Sciatic nerve (tissue), 2 donors: ENCODE measurements at places on chromosomes 3 and 15.

DNA sequence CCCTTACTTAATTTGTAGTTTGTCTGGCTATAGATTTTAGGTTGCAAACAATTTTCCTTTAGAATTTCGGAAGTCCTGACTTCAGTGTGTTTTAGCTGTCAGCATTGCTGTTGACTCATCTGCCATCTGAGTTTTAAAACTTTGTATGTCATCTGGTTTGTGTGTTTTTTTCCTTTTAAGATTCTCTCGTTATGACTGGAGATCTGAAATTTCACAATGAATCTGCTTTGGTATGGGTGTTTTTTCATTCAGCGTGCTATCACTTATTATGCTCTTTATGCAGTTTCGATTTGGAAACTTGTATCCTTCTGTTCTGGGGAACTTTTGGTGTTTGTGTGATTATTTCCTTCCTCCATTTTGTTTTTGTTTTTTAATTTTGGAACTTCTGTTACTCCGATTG lies 53.7 kb upstream of the ZNF280D start:
- no peak for DNase-seq

GRCh38 chr15:94453227-94453988 lies 222.0 kb downstream of the MCTP2 start:
- no peak for DNase-seq

GRCh38 chr3:114120211-114120610 lies 58.6 kb downstream of the DRD3 start:
- no peak for DNase-seq

DNA sequence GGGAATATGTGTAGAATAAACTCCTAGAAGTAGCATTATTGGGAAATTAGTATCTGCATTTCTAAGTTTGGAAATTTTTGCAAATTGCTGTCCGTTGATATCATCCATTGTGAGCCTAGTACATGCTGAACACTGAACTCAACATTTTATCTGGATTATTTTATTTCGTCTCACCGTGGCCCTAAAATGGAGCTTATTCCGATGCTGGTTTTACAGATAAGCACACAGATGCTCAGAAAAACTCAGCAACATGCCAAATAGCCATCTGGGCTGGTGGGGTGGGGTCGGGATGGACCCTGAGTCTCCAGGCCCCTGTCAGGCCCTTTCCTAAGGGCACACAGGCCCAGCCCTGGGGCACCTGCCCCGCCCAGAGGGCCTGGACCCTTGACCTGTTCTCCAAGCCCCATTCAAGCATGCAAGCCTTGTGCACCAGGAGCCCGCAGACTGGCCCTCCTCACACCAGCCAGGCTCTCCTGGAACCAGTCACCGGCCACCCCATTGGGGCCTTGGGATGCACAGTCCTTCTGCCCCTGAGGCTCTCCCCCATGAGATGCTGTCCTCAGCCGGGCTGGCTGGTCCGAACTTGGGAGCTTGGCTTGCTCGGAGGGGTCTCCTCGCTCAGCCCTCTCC lies 20.7 kb upstream of the KLF13 start:
- no peak for DNase-seq

DNA sequence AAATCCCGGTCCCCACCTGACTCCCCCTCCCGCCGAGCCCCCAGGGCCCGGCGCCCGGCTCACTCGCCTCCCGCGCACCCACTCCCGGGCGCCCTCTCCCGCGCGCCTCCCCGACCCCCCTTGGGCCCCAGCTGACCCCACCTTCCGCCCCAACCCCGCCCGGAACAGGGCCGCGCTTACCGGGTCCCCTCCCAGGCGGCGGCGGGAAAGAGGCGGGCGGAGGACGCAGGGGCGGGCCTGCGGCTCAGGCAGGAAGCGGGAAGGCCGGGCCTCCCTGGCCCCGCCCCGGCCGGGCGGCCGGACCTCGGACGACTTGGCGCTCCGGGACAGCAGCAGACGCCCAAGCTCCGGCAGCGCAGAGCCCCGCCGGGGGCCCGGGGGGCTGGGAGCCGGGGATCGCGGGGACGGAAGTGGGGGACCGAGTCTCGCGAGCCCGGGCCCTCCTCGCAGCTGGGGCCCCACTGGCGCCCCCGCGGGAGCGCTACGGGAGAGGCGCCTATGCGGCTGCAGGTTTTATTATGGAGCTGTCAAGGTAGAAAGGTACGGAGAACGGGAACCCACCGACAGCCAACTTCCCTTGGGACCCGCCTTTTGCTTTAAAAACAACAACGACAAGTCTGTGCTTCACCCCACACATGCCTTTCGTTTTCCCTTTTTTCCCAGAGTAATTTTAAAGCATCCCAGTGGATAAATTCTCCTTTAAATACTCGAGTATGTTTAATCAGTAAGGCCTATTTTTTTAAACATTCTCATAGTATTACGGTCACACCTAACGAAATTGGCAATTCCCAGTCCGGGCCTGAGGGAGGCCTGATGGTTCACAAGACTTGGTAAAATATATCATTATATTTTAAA lies at the start of gene SLC41A3:
SLC41A3 (minus strand) TSS at position 212 of the 855 bp plus-strand sequence. CDS start 15,905 bp downstream, outside the sequence.
- DNase-seq = peak; percentile 94

DNA sequence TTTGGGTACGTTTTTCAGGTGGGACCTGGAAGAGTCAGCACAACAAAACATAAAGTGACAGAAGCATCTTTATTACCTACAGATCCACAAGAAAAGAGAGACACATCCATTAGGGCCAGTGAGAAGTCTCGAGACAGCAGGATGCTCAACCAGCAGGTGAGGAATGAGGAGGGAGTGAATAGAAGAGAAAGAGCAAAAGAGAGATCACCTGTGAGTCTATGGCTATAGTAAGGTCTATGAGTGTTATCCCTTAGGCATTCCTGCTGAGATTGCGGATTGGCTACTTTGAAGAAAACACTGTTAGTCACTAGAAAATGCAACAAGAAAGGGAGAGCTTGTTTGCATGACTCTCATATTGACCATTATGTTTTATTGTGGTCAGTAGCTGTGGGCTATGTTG lies 1556.2 kb upstream of the GBE1 start:
- no peak for DNase-seq

DNA sequence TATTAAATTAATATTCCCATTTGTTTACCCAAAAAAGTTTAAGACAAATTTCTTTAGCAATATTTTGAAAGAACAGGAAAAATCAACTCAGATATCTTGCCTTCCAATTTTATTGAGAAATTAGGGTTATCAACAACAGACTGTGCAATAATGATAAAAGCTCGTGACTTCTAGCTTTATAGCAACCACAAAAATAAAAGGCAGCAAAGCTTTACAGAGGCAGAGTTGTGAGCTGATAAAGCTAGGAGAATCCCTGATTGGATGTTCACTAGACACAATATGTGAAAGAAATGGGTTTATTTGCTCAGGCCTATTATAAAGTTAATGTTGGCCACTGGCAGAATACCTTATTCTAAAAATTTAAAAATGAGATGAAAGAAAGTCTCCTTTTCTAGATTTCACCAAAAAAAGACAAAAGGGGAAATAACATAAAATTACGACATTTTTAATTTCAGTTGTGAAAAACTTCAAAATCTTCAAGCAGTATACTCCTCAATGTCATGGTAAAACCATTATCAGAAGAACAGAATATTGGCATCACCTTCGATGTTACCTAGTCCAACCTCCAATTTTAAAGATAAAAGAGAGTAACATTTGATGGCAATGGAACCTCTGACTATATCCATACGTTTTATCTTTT lies 2.8 kb downstream of the VPS13C start:
- no peak for DNase-seq

DNA sequence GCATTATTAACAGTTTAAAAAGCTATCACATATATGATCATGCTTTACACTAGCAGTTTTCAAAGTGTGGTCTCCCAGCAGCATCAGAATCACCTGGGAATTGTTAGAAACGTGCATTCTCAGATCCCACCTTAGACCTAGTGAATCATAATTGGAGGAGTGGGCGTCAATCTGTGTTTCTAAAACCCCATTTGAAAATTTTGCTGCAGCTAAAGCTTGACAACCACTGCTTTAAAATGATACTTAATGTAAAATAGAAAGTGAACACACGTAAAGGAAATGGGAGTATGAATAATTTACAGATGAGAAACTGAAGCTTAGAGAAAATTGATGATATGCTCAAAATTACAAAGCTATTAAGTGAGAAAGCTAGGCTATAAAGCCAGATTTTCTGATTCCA lies 62.3 kb downstream of the SLC9C1 start:
- no peak for DNase-seq

DNA sequence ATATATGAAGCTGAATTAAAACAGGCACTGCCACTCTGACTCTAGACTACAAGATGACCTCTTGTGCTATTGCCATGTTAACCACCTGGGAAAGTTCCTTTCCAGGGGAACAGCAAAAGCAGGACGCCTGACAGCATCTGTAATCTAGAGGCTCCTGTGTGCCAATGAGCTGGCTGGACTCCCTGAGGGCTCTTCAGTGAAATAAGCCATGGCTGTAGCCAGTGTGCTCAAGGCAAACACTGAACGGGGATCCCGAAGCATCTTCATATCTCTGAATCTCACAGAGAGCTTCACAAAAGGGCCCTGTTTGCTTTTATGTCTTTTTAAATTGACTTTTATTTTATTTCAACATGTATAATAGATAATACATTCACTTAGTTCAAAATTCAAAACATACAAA lies 57.2 kb downstream of the BFSP2 start:
- no peak for DNase-seq

- DNase-seq = no peak
Observed at GRCh38 chr3:141414800-141415462, 46.6 kb downstream of the ZBTB38 start.

DNA sequence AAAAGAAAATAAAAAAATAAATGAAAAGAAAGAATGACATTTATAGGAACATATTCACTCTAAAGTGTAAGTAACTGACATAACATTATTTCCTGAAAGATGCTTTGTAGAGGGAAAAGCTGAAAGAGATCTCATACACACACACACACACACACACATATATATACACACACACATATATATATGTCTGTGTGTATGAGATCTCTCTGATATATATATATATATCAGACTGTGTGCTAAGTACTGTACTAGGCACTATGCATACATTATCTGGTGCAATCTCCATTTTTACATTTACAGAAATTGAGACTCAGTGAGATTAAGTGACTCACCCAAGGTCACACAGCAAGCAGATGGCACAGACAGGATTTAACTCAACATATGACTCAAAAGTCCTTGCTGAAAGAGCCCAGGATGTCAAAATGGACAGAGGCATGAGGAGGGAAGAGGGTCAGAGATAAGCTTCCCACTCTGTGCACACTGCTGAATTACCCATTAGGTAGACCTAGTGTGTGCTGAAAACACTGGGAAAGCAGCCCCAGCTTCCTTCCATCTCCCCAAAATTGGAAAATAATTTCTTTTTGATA lies 15.0 kb downstream of the BHLHE40 start:
- no peak for DNase-seq

DNA sequence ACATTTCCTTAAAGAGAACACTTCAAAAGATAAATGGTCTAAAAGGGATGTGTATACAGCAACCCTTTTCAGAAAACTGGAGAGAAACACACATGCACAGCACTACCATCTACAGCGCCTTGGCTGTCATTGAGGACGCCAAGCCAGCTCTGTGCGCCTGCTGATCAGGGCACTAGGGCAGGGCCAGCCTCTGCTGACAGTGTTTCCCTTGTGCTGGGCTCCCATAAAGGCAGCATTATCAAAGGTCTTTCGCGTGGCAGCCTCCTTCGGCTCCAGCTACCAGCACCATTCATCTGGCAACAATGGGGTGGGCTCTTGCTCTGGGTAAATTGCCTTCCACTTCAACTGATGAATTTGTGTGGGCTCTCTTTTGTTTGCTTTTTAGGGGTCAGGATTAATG lies 53.4 kb downstream of the LDHAL6B start:
- DNase-seq = no peak

GRCh38 chr3:87501076-87501475 lies 224.7 kb upstream of the POU1F1 start:
- DNase-seq = no peak

- DNase-seq = no peak
Observed at GRCh38 chr15:92580933-92581445, 74.6 kb downstream of the FAM174B start.

DNA sequence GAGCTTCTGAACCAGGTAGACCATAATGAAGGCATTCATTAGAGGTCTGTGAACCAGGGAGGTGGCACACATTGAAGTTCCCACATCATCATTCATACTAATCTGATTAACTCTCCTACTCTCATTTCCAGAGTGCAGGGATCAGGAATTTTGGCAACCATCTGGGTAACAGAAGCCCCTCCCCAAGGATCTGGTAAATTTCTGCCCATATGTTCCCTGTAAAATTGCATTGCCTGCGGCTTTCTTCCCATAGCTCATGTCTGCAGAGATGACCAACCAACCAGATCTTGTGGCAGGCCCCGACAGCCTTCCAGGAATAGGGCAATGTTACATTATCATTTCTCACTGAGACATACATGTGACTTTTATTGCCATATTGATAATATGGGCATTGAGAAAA lies 111.4 kb upstream of the CHL1 start:
- no peak for DNase-seq

DNA sequence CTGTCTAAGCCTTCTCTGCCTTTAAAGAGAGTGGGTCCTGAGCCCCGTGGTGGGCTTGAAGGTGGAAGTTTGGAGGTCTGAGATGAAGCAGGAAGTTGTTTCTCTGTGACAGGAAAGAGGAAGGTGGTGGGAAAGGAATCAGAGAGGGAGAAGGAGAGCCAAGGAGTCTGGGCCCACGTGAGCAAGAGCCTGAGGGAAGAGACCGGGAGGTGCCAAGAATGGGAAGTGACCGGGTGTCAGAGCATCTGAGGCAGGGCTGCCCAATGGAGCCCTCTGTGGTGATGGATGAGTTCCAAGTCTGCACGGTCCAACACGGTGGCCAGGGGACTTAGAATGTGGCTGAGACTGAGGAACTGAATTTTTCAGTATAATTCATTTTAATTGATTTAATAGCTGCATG lies 24.6 kb downstream of the ALDH1L1 start:
- DNase-seq = no peak

DNA sequence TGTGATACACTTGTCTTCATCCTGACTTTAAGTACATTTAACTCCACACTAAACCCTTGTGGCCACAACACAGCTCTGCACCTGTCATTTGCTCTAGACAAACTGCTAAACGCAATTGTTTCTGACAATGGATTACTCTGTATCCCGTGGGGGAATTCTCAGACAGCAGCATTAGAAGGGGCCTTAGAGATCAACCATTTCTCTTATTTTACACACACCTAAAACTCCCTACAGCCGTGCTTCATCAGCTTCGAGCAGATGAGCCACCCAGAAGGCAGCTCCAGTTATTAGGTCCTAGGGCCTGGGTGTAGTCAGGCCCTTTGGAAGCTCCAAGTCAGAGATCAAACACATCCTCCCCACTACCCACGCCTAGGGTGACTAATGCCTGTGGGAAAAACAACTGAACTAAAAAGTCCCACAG lies 1.3 kb upstream of the IL12A start:
- no peak for DNase-seq

- no peak for DNase-seq
Observed at GRCh38 chr3:14037211-14037610, 87.5 kb downstream of the CHCHD4 start.

DNA sequence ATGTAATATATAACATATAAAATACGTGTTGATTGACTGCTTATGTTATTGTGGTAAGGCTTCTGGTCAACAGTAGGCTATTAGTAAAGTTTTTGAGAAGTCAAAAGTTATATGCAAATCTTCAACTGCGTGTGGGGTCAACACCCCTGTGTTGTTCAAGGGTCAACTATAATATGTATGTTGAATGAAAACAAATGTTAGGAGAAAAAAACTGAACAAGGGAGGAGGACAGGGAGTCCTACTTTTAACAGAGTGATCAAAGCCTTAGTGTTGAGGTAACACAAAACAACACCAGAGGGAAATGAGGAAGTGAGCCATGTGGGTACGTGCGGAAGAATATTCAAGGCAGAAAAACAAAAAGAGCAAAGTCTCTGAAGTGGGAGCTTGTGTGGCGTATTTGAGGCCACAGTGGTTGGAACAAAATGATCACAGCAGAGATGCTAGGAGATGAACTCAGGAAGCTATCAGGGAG lies 62.5 kb downstream of the SFMBT1 start:
- no peak for DNase-seq

- peak; percentile 51 for DNase-seq
Observed at GRCh38 chr15:76994496-76994895, 430 bp upstream of the PSTPIP1 start.
